ENCODE measurements at places on chromosomes 2 and 18. TPM values are rescaled to one million over a fixed set of nuclear protein-coding genes. Genes with fewer than 3 reads are reported as not detected.

- no peak overlapping the region for H3K4me3 ChIP-seq
- no peak for DNase-seq
- no peaks in the 10 kb centered on the region for H3K27me3 ChIP-seq
- H3K27ac ChIP-seq, result no peak overlapping the region
- peaks cover 3% of the 10 kb centered on the region for H3K4me1 ChIP-seq
- H3K36me3 ChIP-seq, result no peaks in the 10 kb centered on the region
These were observed 63.5 kb downstream of the RTTN start for GRCh38 chr18:70142001-70142400.

DNA sequence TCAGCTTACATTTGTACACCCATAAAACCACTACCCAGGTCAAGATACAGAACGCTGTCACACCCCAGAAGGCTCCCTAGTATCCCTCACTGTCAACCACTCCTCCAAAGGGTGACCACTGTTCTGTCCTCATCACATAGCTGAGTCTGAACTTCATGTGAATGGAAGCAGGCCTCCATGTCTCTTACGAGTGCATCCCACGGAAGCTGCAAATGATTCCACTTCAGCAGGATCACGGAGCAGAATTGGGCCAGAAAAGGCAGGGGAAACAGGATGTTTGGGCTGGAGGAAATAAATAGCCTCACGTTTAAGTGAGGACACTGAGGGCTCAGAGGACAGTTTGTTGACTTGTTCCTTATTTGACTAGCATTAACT, 38.4 kb downstream of the LBH start:
- H3K4me3 ChIP-seq, result no peak overlapping the region
- peaks cover 23% of the 10 kb centered on the region for H3K4me1 ChIP-seq
- H3K27me3 ChIP-seq, result no peaks in the 10 kb centered on the region
- no peaks in the 10 kb centered on the region for H3K36me3 ChIP-seq

GRCh38 chr18:78494204-78495085, 485.2 kb upstream of the SALL3 start:
- no peak overlapping the region for H3K4me3 ChIP-seq
- no peak overlapping the region for H3K27ac ChIP-seq
- H3K27me3 ChIP-seq, result no peaks in the 10 kb centered on the region
- H3K4me1 ChIP-seq, result no peaks in the 10 kb centered on the region

COLEC11 gene
- total RNA-seq, result 0.83 TPM

PLCL1 gene
- total RNA-seq, result 0.83 TPM

GALNT5 gene
- 32.4 TPM for total RNA-seq
